ENCODE measurements at places on chromosomes 5 and 9. TPM values are rescaled to one million over a fixed set of nuclear protein-coding genes. Genes with fewer than 3 reads are reported as not detected.
A peak's percentile ranks its signal among the peaks of the same experiment; 100 is the strongest.

CCL28 gene
- total RNA-seq: 1.9 TPM

DNA sequence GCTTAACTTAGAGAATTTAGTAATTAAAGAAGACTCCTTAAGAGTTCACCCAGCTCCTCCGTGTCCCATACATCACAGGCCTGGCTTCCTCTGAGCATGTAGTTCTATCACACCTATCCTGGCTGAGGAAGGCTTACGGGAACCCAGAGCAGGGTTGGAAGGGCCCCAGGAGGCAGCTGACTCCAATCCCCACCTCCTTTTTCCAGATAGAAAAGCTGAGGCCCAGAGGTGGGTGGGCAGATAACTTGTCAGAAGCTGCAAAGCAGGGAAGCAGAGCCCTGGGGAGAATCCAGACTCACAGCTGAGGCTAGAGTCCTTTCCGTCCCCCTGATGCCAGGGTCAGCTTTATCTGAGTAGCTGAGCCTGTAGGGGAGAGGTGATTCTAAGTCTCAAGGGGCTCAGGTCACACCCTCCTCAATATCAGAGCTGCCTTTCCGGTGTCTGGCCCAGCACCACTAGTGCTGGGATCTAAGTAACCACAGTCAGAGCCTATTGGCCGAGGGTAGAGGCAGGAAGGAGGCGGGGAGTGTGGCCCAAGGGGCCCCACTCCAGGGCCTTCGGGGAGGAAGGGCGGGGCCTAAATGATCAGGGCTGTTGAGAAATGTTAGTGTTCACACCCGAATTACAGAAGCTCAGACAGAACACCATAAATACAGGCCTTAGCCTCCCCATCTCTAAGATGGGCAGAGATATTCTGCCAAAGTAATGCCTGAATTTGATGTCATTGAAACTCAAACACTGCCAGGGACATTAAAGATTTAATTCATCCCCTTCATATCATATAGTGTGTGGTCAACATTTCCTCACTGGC, 9.9 kb downstream of the CCDC69 start:
- no peak for DNase-seq

RFESD gene
- 2.4 TPM for total RNA-seq

GRCh38 chr5:40672425-40672824, 7.3 kb upstream of the PTGER4 start:
- DNase-seq: no peak

FAXDC2 gene
- 4.7 TPM for total RNA-seq

SLC34A3 gene
- total RNA-seq: not detected

GRCh38 chr9:35385042-35385441, 104.9 kb upstream of the RUSC2 start:
- no peak for DNase-seq

PARP8 gene
- total RNA-seq: 21.8 TPM

CER1 gene
- not detected for total RNA-seq

GRCh38 chr9:127679506-127679905, 27.3 kb upstream of the CFAP157 start:
- DNase-seq: no peak

DNA sequence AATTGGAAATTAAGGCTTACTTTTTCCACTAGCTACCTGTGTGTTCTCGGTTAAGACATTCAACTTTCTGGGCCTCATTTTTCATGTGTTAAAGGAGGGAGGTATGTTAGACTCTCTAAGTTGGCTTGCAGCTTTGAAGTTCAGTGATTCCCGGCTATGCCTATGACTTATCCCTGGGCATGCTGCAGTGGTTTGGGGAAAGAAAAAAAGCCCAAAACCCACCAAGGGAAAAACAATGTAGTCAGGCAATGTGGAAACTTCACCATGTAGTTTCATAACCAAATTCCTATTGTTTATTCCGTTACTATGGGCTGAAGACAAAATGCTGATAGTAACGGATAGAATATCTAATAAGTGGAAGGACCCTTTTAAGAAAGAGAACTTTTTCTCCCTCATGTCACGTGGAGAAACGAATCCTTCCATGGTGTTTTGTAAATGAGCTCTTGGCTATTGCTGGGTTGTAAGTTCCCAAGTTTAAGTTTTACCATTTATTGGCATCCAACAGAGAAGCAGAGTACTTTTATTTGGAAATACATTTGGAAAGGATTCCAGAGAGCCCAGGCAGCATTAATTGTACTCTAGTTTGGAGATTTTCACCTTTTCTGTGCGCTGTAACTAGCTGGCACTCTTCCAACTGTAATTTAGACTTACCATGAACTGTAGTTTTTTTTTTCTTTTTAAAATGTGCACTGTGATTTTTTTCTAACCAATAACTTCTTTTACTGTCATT, 84.9 kb upstream of the MPDZ start:
- DNase-seq: no peak

DNA sequence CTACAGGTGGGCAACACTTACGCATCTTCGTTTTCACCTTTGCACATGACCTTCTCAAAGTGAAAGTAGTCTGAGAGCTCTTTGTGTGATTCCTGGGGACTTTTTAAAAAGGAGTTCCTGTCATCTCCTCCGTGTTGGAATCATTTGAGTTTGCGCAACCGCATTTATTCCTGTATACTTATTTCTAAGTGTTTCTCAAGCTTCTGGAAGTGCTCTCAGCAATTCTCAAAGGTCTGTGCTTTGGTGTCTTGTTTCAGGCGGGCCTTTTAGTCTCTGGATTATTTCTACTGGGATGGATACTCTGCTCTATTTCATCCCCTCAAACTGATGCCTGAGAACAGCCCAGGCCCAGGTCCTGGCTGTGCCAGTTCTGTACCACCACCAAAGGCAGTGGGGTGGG, 226.5 kb upstream of the TUT7 start:
- DNase-seq: no peak

DNA sequence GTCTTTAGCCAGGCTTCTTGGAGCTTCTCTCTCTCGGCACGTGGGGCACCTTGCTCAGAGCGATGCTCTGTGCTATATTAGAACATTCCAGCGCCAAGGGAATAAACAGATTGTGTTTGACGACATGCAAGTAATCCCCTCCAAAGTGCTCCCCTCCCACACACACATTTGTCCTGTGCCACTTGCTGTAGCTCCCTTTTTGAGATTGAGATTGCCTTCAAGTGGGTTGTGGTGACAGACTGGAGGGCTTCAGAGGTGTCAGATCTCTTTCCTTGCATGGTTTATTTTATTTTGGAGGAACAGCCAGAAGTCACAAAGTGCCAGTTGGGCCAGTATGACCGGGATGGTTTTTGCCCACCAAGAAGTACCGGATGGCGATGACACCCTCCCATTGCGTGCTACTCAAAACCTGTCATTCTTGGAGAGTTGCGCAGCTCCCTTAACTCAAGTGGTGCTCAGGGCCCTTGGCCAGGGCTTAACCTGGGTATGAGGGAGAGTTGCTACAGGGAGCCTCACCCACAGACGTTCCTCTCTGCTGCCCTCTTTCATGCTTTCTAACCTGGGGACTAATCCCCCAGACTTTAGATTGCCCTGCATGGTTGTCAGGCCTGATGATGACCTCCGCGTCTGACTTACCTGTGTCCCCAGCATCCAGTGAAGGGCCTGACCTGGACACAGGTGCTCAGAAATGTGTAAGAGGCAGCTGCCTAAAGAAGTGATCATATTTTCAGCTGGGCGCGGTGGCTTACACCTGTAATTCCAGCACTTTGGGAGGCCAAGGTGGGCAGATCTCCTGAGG, 18.8 kb upstream of the RPL26L1 start:
- no peak for DNase-seq

DNA sequence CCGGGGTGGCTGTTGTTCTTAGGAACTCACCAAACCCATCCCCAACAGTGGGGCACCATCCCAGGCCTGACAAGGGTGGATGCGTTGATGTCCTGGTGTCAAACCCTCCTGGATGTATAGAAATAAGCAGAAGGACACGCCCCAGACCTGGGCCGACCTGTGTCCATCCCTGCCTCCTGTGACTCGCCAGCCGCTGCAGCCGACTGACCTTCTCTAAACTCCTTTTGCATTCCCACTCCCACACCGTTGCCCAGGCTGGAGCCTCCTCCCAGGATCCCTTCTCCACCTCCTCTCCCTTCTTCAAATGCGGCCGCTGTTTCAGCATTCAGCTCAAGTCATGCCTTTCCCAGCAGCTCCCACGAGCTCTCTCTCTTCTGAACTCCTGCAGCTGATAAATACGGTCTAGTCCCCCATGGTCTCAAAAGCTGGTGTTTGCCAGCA, 213.2 kb upstream of the IER5L start:
- no peak for DNase-seq

- DNase-seq: no peak
Observed at GRCh38 chr5:164742025-164742424, 1236.6 kb downstream of the MAT2B start.

DNA sequence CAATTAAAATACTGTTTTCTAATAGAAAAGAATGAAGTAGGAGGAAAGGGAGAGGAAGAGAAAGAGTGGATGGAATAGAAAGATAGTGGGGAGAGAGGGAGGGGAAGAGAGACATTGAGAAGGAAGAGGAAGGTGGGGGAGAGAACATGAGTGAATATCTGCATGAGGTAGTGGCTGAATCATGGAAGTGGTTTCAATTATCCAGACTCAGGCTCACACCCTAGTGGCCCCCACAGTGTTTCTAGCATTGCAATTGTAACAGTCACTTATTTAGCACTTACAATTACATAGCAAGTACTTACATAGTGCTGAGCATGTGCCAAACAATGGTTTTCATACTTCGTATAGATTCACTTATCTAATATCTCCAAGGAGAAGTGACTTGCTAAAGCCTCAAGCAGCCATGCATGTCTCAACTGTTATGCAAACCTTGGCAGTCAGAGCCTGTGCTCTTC, 72.7 kb downstream of the CAST start:
- peak; percentile 90 for DNase-seq

DNA sequence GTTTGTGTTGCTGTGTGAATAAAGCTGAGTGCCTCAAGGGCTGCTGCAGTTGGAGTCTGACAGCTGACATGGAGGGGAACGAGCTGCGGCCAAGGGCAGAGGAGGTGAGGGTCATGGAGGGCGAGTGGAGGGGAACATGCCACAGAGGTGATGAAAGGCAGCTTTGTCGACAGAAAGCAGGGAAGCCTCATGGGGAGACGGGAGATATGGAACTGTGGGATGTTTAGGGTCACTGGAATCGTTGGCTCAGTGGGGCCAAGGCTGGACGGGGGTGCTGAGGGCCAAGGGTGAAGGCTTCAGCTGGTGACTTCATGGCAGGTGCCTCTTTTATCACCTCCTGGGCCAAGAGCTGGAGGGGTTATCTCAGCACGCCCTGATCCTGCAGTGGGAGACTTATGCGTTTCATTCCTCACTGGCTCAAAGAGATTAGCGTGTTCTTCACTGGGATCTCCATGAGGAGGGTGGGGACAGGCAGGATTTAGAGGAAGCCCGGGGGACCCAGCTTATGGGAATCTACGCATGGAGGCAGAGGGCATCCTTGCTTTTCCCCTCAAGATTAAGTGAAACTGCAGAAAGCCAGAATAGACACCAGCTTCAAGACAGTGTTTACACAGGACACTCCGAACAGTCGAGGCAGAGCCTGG, 42.2 kb downstream of the FAM240B start:
- DNase-seq: no peak

DNA sequence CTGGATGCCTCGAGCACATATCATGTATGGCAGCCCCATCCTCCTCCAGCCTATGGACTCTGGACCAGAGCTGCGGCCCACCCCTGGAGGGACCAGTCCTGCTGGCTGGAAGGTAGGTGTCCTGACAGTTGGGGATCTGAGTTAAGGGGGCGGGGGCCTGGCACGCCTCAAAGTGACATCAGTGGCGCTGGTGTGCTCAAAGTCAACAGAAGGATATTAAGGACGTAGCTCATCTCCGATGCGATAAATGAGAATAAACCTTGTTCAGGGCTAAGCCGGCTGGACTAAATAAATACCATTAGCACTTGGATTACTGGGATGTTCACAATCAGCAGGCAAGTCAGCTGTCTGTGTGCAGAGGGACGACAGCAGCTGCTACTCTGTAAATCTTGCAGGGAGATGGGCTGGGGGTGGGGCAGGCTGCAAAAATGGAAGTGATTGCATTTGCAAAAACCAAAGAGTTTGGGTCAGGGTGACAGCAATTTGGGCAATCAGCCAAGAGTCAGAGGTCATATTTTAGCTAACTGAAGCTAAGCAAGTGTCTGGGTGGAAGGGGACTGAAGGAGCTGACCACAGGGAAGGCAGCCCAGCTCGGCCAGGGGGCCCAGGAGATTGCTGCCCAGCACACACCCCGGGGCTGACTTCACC, 80.0 kb upstream of the LRRTM2 start:
- DNase-seq: no peak
